Forelimb muscle (tissue), 1 donor: ENCODE measurements at places on chromosomes 11 and 22.

DNA sequence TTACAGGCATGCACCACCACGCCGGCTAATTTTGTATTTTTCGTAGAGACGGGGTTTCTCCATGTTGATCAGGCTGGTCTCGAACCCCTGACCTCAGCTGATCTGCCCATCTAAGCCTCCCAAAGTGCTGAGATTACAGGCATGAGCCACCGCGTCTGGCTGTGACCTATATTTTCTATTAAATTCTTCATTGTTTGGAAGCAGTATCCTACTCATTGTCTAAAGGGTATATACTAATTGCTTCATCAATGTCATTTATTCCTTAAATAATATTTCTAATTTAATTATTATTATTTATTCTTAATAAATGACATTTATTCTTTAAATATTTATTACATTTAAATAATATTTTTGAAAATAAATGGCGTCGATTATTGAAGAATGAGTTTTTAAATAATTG, 817.3 kb upstream of the API5 start:
- no peak for DNase-seq

DNA sequence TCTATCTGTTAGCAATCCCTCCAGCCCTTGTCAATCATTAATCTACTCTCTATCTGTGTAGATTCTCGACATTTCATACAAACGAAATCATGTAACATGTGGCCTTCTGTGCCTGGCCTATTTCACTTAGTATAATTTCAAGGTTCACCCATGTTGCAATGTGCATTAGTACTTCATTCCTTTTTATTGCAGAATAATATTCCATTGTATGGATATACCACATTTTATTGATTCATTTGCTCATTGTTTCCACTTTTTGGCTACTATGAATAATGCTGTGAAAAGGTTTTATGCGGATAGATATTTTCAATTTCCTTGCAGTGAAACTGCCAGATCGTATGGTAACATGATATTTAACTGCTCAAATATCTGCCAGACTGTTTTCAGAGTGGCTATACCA, 100.1 kb downstream of the MIAT start:
- DNase-seq = no peak

GRCh38 chr11:133081020-133081419, 451.3 kb downstream of the OPCML start:
- DNase-seq = no peak

- DNase-seq = no peak
These were observed 18.2 kb downstream of the PAK1 start for GRCh38 chr11:77455740-77456139.

GRCh38 chr11:40924915-40925314, 534.5 kb downstream of the LRRC4C start:
- peak; percentile 1 for DNase-seq

GRCh38 chr11:46338636-46338987, 8.7 kb upstream of the DGKZ start:
- no peak for DNase-seq

DNA sequence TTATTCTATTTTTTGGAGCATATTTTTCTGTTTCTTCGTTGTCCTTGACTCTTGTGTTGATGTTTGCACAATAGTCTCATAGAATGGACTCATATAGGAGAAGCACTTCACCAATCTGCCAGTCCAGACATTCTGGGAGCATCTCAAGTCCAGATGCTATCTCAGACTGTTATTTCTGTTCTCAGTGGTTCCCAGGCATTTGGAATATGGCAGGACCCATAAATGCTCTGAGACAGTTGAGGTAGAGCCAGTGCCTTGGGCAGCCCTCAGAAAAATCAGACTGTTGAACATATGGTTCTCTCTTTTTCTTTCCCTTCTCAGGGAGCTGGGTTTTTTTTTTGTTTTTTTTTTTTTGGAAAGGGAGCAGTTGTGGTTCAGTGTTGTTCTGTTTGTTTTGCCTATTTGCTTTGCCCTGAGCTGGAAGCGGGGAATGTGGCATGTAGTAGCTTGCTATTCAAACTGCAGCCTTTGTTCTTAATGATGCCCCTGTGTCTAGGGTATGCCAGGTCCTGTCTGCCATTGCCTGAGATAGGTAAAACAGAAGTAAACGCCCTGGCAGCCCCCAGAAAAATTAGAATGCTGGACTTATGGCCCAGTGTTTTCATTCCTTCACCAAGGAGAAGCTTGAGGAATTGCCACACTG, 3.7 kb upstream of the MS4A2 start:
- DNase-seq = no peak

GRCh38 chr11:107623183-107623582, 32.2 kb downstream of the ELMOD1 start:
- DNase-seq = no peak

DNA sequence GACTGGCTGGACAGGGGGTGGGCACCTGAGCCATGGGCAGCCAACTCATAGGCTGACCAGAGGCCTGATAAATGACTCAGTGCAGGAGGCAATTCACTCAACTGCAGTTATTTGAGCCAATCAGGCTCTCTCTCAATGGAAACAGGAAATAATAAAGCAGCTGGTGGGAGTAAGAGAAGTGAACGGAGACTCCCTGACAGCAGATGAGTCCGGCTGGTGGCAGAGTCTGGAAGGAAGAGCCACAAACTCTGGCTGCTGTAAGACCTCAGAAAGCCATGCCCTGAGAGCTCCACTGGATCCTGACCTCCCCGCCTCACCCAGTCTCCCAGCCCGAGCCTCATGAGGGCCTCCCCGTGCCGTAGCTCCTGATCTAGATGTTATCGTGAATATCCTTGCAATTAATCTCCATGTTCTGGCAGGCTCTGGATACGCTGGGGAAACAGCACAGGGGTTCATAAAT, 69.8 kb downstream of the TRIM29 start:
- peak; percentile 28 for DNase-seq

DNA sequence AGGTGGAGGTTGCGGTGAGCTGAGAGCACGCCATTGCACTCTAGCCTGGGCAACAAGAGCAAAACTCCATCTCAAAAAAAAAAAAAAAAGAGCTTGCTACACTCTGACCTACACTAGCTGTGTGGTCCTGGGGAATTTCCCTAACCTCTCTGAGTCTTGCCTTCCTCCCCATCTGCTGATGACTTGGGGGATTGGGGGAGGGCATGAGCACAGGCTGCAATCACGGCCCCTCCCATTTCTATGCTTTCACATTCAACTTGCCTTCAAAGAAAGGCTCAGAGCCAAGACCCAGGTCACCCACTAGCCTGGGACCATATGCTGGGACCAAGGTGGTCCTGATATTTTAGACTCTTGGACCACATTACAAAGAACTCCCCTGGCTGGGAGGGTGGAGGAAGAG, 39.8 kb upstream of the TEF start:
- DNase-seq = no peak

DNA sequence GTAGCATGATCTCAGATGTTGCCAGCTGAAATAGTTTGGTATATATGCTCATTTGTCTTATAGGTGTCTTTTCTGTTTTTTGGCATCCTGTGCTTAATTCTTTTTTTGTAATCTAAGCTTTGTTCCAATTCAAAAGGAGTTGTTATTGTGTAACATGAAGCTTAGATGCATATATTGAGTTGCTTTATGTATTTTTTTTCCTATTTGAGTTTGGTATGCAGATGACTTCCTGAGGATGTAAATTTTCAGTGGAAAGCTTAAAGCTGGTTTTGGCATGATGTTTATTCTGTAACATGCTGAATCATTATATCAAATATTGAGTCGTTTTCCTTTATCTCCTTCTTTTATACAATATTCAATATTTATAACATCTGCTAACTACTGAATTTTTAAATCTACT, 69.4 kb downstream of the DDX10 start:
- DNase-seq = no peak

DNA sequence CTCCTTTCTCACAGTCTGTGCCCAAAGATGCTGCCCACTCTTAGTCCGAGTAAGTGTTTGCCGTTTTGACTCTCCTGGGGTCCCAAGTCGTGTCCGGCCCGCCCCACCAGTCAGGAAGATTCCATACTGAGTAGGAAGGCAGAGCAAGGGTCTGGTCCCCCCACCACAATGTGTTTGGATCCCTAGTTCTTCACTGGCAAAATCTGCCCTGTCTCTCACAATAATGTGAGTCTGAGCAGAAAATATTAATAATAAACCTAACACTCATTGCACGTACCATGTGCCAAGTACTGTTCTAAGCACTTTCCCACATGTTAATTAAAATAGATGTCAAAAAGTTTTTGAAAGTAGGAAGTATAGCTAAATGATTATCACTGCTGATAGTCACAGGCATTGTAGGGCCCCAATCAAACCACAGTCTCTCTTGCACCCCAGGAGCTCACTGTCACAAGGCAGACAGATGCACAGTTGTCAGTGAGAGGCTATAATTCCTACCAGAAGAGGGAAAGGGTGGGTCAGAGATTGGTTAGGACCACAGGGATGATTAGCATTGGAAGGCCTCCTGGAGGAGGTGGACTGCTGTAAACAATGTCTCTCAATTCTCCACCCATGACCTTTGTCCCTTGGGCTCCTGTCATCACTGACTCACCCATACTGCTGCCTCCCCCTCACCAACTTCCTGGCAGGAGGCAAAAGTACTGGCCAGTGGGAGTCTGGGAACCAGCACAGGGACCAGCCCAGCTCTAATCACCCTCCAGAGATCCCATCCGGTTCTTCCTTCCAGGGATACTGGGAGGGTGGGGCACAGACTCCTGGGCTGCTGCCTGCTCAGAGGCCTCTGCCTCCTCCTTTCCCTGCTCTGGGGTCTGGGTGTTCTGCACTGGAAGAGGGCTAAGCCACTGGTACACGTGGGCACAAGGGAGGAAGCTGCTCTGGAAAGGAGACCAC, 1.0 kb upstream of the POLD4 start:
- no peak for DNase-seq
